Fibroblast of skin of right quadriceps (primary cell): ENCODE measurements at places on chromosomes 2 and 18.

- no peak for DNase-seq
These were observed 100.7 kb downstream of the MAIP1 start for GRCh38 chr2:200056105-200056504.

GRCh38 chr2:136131961-136132824 lies 14.2 kb upstream of the CXCR4 start:
- DNase-seq: no peak

- no peak for DNase-seq
These were observed 17.5 kb upstream of the DSG3 start for GRCh38 chr18:31430072-31430471.

DNA sequence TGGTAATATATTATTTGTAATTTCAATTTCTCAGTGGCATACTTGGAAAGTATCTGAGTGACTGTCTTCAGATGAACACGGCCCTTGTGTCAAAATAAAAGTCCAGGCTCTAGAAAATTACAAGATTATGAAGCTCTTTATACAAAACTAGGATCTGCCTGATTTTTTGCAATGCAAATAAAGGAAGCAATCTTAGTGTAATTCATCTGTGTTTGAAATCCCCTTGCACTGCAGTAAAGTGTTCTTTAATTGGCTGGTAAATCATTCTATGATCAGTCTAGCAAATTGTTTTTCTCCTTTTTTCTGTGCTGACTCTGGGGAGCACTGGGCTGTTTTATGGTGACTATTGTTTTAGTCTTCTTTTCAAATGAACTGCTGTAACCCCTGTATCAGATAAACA lies 1039.0 kb downstream of the SOCS6 start:
- DNase-seq: no peak

- no peak for DNase-seq
These were observed 75.5 kb upstream of the HS6ST1 start for GRCh38 chr2:128394007-128394730.

DNA sequence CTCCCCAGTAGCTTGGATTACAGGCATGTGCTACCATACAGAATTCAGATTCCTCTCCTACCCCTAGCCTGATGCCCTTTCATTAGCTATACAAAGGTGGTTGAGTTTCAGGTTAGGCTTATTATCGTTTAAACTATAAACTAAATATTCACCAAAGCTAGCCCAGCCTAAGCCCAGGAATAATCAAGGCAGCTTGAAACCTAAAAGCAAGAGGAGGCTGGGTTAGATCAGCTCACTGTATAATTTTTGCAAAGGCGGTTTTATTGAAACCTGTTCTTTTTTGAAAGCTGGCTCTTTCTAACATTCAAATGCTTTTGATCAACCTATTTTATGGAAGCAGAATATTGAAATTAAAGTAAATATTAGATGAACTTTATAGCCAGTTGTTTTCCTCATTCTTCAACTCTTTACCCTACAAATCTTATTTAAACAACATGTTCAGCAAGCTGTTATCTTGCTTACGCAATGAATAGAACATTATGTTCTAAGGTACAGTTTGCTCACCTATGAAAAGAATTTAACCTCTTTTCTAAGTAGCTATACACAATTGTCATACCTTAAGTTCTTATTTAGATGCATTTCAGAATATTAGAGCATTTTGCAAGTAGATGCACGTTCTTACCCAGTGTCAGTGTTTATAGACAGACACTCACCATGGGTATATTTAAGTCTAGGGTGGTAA lies 241.6 kb downstream of the NEDD4L start:
- no peak for DNase-seq

DNA sequence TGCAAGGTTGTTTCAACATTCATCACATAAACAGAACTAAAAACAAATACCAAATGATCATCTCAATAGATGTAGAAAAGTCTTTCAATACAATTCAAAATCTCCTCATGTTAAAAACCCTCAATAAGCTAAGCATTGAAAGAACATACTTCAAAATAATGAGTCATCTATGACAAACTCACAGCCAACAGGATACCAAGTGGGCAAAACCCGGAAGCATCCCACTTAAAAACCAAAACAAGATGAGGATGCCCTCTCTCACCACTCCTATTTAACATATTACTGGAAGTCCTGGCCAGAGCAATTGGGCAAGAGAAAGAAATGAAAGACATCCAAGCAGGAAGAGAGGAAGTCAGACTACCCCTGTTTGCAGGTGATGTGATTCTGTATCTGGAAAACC lies 992.2 kb upstream of the PIK3C3 start:
- no peak for DNase-seq

DNA sequence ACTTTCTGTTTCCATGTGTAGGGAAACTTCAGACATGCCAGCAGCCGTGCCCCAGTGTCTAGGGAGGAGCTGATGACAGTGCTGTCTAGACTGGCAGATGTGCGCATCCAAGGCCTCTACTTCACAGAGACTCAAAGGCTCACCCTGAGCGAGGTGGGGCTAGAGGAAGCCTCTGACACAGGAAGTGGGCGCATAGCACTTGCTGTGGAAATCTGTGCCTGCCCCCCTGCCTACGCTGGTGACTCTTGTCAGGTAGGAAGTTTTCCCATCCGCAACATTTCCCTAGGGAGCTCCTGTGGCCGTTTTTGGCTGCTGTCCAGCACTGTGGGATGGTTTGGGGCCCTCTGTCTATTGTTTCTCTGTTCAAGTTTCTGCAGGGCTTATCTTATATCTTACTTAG lies 143.1 kb upstream of the TTC39C start:
- peak; percentile 31 for DNase-seq

DNA sequence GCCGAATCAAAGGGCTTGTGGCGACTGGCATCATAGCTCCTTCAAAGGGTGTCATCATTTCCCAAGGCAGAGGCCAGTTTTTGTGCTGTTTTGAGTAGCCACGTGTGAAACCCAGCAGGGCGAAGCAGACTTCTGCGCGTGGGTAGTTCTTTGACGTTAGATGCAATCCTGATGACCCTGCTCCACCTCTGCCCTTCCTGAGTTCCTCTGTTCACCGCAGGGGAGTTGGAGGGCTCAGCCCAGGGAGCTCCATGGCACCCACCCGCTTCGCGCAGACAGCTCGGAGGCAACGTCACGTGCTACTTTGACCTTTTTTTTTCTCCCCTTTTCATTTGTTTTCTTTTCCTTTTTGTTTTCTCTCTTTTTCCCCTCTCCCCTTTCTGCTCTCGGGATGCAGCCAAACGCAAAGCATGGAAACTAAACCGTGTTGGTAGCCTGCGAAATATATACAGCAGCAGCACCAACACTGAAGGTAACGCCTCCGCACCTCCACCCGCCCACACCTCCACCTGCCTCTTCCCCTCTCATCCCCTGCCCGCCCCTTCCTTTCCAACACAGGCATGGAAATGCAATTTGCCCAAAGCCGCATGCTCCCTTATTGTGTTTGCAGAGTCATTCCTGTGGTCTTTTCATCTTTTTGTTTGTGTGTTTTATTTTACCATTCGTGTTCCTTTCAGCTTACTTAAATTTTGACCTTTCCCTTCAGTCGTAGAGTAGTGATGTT lies 153.6 kb downstream of the GBX2 start:
- no peak for DNase-seq

DNA sequence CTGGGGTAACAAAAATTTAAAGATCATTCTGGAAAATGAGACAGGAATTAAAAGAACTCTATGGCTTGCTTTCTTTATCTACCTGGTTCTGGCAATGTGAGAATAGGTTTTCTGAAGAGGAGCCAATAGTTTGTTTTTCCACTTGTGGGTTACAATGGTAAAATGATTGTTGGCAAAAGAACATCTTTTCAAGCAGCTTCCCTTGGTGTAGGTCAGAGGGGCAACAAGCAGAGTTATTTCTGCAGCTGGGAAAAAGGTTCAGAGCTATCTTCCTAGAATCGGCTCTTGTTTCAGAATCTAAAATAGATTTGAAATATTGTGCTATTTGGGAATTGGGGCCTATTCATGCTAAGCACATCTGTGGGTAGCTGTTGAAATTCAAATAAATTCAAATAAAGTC lies 11.5 kb upstream of the TSPYL6 start:
- DNase-seq: no peak

- DNase-seq: no peak
These were observed 43.7 kb upstream of the FZD5 start for GRCh38 chr2:207813221-207813916.

- no peak for DNase-seq
These were observed 43.7 kb downstream of the FIGN start for GRCh38 chr2:163692081-163692480.

- DNase-seq: peak; percentile 79
These were observed 11.5 kb downstream of the GNLY start for GRCh38 chr2:85705680-85706039.

DNA sequence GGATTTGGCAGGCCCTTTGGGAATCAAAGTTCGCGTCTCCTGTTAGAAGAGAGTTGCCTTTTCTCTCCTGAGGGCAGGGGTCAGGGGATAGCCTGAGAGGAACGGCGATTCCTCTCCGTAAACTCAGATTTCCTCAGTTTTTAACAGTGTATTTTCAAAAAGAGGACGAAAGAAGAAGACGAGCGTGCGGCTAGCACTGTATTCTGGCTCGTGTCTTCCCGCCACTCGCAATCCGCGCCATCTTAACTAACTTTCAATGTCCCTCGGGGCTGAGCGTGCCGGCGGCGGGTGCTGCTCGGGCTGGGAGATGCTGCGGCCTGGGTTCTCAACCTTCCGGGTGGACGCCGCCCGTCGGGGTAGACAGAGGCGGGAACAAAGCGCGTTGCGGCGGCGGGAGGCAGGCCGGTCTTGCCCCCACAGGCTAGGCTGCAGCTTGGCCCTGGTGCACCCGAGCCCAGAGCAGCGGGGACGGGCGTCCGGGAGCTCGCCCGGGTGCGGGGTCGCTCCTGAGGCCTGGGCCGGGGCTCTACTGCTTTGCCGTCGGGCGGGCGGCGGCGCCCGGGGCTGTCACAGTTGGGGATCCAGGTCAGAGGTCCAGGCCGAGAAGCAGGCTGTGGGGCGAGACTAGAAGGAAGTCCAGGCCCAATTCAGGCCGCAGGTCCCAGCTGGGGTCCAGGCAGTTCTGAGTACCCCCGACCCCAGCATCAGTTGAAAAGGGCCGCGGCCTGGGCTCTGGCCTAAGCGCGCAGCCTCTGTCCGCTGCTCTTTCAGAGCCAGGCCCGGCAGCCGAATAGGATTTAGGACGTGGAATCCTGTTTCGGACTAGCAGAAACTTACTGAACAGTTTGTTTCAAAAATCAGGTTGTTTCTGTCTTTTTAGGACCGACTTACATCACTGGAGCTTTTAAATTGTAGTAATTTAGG lies 11.8 kb downstream of the TBR1 start:
- DNase-seq: no peak

DNA sequence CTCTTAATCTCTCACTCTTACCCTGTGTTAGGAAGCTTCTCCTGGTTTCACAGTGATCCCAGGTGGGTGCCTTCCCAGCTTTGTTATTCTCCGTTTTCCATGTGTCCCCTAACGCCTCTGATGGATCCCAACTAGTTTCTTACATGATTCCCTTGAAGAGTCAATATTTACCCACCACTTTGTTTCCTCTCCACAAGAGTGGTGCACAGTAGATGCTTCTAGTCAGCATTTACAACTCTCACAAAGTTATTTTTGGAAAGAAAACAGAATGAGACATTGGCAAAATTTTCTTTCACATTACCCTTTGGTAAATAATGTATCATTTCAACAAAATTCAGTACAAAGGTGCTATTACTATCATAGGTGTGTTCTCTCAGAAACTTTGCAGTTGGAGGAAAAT lies 1611.1 kb upstream of the ZEB2 start:
- DNase-seq: no peak

- DNase-seq: no peak
These were observed 139.2 kb downstream of the ARL4C start for GRCh38 chr2:234357666-234358065.

DNA sequence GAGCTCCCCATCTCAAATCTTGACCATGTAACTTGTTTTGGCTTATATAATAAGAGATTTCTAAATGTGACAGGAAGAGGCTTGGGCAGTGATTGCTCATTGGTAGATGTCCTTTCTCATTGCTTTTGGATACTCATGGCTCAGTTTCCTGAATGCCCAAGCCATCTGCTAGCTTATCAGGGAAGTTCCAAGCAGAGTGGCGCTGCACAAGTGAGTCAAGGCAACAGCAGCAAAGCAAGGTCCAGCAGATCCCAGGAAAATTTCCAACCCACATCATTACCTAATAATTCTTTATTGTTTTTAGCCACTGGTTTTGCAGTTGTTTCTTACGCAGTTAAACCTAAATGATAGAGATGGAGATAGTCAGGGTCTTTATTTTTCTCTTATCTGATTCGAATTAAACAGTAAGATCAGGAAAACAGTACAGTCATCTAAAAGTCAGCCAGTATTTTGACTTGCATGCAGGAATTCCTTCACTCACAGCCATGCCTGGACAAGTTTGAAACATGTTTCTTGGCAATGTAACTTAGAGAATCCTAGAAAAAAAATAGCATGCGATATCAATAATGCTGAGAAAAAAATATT lies 349.7 kb upstream of the TMEFF2 start:
- no peak for DNase-seq

DNA sequence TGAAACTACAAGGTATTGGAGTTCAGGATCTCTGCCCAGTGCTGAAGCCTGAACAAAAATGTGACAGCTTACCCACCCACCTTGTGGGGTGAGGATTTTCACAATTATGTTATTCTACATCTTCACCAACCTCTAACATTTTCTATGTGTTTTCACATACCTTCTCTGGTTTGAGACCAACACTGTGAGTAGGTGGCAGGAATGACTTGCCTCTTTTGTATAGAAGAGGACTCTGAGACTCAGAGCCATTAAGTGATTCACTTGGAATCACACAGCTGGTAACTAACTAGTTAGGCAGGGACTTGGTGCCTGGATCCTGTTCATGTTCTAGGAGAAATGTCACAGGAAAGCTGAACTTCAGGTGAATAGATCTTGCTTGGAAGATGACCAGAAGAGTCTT lies 14.8 kb upstream of the SRBD1 start:
- DNase-seq: no peak

DNA sequence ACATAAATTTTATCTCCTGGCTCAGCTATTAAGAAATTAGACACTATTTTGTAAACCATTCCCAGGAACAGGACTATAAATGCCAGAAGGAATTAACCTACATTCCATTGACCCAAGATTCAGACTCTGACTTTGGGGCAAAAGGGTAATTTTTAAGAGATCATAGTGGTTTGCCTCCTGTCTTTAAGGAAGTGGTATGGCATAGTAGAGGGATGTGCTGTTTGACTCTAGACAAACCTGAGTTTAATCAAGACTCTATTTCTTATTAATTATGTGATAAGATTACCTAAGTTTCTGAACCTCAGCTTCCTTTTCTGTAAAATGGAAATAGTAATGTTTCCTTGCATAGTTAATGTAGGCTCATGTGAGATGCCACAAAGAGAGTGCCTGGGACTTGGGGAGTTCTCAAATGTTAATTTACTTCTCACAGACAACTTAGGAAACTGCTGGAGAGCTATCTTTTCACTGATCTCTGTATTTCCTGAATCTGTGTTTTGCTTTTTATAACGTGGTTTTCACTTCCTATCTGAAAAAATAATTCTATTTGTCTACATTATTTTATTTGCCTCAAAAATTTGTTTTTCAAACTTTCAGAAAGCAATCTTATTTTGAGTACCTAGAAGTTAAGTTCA lies 11.9 kb upstream of the SLC40A1 start:
- no peak for DNase-seq

GRCh38 chr2:189613650-189614420 lies 33.2 kb upstream of the SLC40A1 start:
- DNase-seq: peak; percentile 19

- DNase-seq: no peak
These were observed 26.5 kb upstream of the CHST9 start for GRCh38 chr18:27211569-27211968.
